Purkinje cell (primary cell): ENCODE measurements at places on chromosomes 12 and 14. TPM values are rescaled to one million over a fixed set of nuclear protein-coding genes. Genes with fewer than 3 reads are reported as not detected.

The RARG gene
- polyA plus RNA-seq = 0.32 and 0.74 TPM in 2 replicates

The SDSL gene
- 4.2 and 14.5 TPM in 2 replicates for polyA plus RNA-seq

The RNASE7 gene
- polyA plus RNA-seq = not detected in 2 replicates

The MYF6 gene
- polyA plus RNA-seq = not detected in 2 replicates

The AHNAK2 gene
- 3.8 and 6.1 TPM in 2 replicates for polyA plus RNA-seq

The CCDC197 gene
- not detected in 2 replicates for polyA plus RNA-seq

The TPPP2 gene
- polyA plus RNA-seq = not detected in 2 replicates

The PUS7L gene
- polyA plus RNA-seq = 24.6 and 26.6 TPM in 2 replicates

The OVCH1 gene
- polyA plus RNA-seq = 0.76 and 3.0 TPM in 2 replicates

The RNF212B gene
- polyA plus RNA-seq = not detected in 2 replicates

The ZBTB1 gene
- 10.3 and 14.3 TPM in 2 replicates for polyA plus RNA-seq

The MIP gene
- polyA plus RNA-seq = 0.51 TPM in 1 of 2 replicates, not detected in the other

The NID2 gene
- polyA plus RNA-seq = 0.69 TPM in 1 of 2 replicates, not detected in the other

The SLC10A1 gene
- polyA plus RNA-seq = 0.23 TPM in 1 of 2 replicates, not detected in the other

The TMEM132C gene
- 0.27 TPM in 1 of 2 replicates, not detected in the other for polyA plus RNA-seq

The PROX2 gene
- polyA plus RNA-seq = 0.18 TPM in 1 of 2 replicates, not detected in the other

The TAS2R31 gene
- polyA plus RNA-seq = not detected in 2 replicates
